ENCODE measurements at places on chromosomes 16 and 17.

- peak; percentile 85 for DNase-seq
Measured at GRCh38 chr17:9880582-9880999, 24.5 kb downstream of the RCVRN start.

DNA sequence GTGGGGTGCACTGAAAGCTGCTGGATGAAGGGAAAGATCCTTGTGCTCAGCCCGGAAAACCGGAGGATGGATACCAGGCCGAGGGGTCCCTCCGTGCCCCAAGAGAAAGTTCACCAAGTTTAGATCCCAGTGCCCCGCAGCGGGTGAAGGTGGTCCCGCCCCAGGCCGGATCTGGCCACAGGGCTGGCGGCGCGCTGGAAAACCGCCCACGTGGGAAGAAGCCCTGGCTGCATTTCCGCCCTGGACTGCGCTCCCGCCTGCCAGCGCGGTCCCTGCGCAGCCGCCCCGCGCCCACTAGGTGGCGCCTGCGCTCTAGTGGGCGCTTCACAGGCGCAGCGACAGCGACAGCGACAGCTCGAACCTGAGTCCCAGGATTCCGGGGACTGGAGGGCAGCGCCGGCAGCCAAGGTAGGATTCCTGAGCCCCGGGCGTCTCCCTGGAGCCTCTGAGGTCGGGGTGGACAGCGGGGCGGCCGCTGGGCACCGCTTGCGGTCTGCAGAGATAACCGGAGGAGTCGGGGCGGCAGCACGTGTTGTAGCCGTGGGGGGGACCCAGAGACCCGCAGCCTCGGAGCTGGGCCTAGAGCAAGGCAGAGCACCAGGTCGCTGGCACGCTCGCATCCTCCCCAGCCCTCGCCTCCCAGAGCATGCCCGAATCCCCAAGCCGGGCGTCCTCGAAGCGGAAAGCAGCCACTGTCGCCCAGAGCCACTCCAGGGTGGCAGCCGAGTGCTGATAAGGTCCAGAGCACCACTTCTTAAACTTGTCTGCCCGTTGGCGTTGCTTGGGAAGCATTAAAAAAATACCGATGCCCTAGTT, at the start of gene CHD9:
Gene CHD9, plus strand, starts transcription at position 322 of the 816 bp plus-strand sequence. CDS start 101,099 bp downstream, outside the sequence.
- peak; percentile 58 for DNase-seq

- DNase-seq: no peak
Measured at GRCh38 chr17:74730491-74731346, 6.3 kb upstream of the RAB37 start.

DNA sequence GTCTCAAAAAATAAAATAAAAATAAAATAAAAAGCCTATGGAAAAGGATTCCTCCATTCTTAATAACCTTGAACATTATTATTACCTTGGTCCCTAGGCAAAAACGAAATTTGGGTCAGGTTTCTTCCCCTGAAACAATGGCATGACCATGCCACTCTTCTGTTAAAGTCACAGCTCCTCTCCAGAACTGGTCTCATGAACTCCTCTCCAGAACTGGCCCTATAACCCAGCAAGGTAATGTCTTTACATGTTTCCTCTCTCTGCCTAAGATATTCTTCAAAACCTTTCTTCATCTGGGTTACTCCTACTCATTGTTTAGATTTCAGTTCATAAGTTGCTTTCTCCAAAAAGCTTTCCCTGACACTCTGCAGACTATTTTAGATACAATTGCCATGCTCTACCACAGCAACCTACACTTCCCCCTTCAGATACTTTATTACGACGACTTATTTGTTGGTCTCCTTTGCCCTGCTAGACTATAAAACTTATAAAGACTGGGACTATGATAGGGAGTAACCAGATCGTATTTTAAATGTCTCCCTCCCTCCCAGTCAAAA, 13.5 kb downstream of the TRIM37 start:
- no peak for DNase-seq

GRCh38 chr17:43759836-43760235, 1.2 kb upstream of the SOST start:
- no peak for DNase-seq

DNA sequence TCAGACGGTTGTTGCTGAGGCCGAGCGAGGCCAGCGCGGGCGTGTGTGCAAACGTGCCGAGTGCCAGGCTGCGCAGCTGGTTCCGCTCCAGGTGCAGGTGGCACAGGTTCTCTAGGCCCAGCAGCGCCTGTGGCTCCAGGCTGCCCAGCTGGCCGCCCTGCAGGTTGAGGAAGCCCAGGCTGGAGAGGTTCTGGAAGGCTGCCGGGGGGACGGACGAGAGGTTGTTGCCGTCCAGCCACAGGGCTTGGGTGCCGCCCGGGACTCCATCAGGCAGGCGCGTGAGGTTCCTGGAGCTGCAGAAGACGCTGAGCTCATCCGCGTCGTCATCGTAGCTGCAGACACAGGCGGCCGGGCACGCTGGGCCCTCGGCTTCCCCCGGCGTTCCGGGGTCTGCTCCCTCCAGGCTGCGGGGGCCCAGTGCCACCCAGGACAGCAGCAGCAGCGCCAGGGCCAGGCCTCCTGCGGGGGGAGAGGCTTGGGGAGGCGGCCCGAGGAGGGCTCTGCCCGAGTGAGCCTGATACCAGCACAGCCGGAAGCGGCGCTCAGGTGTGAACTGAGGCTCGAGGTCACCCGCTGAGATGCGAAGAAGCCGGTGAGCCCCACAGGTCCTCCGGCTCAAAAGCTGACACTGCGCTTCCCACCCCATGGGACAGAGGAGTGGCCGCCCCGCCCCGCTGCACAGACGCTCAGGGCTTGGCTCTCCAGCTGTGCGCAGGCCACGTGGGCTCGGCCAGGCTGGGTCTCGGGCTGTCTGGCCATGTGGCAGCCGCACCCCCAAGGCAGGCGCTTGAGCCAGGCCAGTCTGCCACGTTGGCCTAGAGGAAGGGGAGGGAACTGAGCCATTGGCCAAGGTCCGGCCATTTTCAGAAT, 1.3 kb downstream of the IGFALS start:
- DNase-seq: no peak

- DNase-seq: no peak
Measured at GRCh38 chr17:5023588-5024147, 11.6 kb downstream of the SLC52A1 start.

- DNase-seq: no peak
Measured at GRCh38 chr17:73137376-73137775, 27.4 kb upstream of the SSTR2 start.

Data from astrocyte (in vitro differentiated cells and primary cell).